Stimulated activated CD8-positive, alpha-beta memory T cell treated with anti-CD3 and anti-CD28 coated beads, Interleukin-15, amount 100 ng/mL, for 48 hours (primary cell): ENCODE measurements at places on chromosomes 6 and 20.

- DNase-seq, result no peak
Observed at GRCh38 chr6:145368075-145368474, 367.2 kb downstream of the EPM2A start.

GRCh38 chr6:31736768-31737314 lies 511 bp upstream of the CLIC1 start:
- DNase-seq, result no peak

GRCh38 chr6:71478834-71479541 lies 190.4 kb downstream of the OGFRL1 start:
- no peak for DNase-seq

- no peak for DNase-seq
Observed at GRCh38 chr6:74369556-74369993, 673.6 kb downstream of the CD109 start.

GRCh38 chr20:13337090-13337784 lies 116.2 kb downstream of the ISM1 start:
- no peak for DNase-seq

- no peak for DNase-seq
Observed at GRCh38 chr20:53996584-53997486, 73.6 kb downstream of the BCAS1 start.

- no peak for DNase-seq
Observed at GRCh38 chr6:111074311-111074710, 13.0 kb upstream of the SLC16A10 start.

DNA sequence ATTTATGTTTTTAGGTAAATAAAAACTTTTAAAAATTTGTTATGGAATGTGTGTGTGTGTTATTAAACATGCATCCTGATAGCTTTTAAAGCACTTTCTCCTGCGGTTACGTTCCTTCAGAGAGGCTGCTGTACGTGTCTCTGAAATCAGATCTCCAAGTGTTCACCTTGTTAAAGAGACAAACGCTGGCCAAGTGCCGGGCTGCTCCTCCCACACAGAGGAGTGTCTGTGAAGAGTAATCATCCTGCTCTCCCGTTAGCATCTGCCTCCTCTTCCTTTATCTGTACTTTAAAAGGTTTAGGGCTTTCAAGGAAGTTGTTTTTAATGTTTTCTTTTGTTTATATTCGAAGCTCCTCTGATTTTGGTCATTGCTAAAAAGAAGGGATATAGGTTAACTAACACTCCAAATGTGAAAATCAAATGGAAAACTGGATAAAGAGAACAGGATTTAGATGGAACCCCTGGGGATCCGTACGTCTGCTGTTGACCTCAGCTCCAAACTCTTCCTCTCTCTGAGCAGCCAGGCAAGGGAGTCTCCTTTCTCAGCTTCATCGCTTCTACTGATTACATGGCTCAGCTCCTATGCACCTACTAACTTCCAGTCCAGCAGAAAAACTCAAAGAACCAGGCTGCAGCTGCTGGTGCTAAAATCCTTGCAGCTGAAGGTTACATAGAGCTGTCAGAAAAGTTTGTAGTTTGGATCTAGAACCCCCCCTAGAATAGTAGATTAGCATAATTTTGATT lies 20.0 kb downstream of the IRF4 start:
- no peak for DNase-seq

DNA sequence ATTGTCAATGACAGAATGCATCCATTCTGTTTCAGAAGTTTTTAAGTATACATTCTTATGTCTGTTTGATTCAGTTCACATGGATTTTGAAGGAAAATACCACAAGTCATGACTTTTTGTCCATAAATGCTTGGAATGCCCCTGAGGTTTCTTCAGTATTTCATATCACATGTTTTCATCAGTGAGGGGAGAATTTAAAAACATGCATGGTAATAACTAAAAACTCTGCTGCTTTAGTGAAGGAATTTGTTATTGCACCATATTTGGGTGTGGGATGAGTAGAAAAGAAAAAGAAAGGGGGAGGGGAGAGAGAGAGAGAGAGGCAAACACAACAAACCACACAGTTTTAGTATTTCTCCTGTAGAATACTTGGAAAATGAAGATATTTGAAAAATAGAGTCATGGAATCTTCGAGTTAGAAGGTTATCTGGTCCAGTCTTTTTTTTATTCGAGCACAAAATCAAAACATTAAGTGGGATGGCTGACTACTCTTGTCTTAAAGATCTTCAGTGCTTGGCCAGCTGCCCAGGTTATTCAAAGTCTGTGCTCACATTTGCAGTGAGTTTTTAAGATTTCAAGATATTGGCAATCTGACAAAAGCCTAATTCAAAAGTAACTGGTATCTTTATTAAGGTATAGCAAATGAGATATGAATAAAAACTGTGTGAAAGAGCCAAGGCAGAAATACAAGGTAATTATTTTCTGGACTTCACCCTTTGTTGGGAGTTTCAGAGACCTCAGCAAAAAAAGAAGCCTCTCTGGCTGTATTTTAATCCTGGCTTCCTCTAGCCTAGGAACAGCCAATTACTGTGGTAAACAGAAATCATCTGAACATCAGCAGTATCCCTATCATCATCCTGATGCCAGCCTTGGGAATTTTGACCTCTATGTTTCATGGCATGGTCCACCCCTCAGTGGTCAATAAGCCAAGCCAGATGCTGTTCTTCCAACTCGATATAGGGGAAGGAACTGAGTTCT lies 687.9 kb upstream of the CITED2 start:
- no peak for DNase-seq

DNA sequence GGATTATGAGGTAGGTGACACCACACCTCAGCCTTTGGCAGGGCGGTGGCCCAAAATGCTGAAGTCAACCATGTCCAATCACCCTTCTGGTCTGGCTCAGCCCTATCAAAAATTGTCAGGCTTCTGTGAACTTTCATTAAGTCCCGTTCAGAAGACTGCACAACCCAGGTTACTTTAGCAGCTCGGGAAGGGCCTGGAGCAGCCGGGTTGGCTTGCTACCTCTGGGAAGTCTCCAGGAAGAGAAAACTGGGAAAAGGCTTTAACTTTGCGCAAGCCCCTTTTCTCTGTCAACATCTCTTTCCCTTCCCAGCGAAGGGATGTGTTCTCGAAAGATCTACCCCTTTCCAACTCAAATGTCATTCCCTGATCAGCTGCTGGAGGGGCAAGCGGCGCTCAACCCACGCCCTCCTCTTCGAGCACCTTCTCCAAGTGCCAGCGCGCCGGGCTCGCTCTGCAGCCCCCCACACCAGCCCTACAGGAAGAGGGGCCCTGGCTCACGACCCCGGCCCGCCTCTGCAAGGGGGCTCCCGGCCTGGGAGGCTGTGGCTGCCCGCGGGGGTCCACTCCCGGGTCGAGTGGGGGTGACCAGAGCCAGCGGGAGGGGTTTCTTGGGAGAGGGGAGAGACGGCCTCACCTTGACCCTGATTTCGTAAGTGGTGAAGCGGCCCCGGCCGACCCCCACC lies 573 bp downstream of the SNX3 start:
- no peak for DNase-seq
